ENCODE measurements at places on chromosomes 3 and 15. TPM values are rescaled to one million over a fixed set of nuclear protein-coding genes. Genes with fewer than 3 reads are reported as not detected.

SEMA6D gene
- total RNA-seq = 16.9 TPM

POPDC2 gene
- total RNA-seq = 3.2 TPM

DLEC1 gene
- total RNA-seq = 3.3 TPM

CCDC80 gene
- 57.5 TPM for total RNA-seq

PLIN1 gene
- total RNA-seq = 2.1 TPM

SERPINI2 gene
- not detected for total RNA-seq

RGMA gene
- 4.7 TPM for total RNA-seq

CCRL2 gene
- total RNA-seq = 2.8 TPM

GRCh38 chr3:72847282-72847681, 963 bp downstream of the SHQ1 start:
- H3K27me3 ChIP-seq = no peaks in the 10 kb centered on the region
- H3K4me1 ChIP-seq = peaks cover 16% of the 10 kb centered on the region
- H3K36me3 ChIP-seq = no peaks in the 10 kb centered on the region
- no peak for DNase-seq

DNA sequence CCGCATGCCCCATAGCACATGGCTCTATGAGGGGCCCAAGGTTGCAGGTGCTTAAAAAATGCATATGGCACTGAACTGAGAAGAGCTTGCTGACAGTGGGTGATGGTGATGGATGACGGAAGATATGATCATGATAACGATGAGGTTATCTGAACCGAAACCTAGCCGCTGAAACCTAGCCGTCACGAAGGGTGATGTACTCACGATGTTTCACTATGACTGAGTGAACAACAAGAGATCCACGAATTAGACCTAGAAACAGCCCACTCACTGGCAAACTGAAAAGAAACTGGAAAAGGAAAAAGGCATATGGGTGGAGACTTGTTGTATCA, 57.6 kb upstream of the BCL6 start:
- H3K27me3 ChIP-seq = no peaks in the 10 kb centered on the region
- H3K36me3 ChIP-seq = no peaks in the 10 kb centered on the region
- DNase-seq = no peak
- H3K4me3 ChIP-seq = no peak overlapping the region
- H3K27ac ChIP-seq = no peak overlapping the region

DNA sequence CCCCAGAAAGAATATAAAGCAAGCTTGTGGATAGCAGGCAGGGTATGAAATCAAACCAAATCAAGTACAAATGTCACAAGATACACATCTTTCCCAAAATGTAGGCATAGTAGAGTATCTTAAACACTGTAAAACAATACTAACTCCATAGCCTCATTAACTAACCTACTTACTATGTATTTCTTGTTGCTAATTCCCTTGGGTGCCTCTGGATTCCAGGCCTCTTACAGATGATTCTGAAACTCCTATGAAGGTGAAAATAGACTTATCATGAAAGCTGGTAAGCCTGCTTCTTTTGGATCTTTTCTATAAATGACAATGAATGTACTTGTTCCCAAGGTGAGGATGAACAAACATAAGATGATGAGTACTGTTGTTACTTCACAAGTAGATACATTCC, 93.8 kb downstream of the FRMD5 start:
- H3K4me3 ChIP-seq = no peak overlapping the region
- H3K4me1 ChIP-seq = no peaks in the 10 kb centered on the region
- H3K36me3 ChIP-seq = no peaks in the 10 kb centered on the region
- H3K27ac ChIP-seq = no peak overlapping the region

DNA sequence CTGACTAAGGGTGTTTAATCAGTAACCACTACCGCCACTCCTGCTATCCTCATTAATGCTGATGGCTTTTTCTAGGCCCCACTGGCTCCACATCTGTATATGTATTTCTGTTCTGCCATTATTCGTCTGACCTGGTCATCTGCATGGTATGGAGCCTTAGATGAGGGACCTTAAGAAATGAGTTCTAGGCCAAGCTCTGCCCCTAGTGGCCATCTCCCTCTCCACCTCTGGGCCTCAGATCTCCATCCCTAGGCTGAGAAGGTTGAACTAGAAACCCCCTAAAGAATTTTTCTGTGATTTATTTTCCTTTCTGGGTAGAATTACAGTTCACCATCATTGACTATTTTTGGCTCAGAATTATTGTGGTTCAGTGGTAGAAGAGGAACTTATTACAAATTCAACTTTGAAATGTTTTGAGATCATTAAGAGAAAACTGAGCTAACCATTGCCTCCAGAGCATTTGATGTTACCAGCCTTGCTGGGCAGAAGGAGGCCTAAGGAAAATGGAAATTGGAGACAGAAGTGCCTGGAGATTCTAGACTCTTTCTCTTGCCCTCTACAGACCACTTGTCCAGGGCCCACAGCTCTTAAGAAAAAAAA, 325.2 kb upstream of the NR2E3 start:
- H3K4me3 ChIP-seq = no peak overlapping the region
- no peaks in the 10 kb centered on the region for H3K36me3 ChIP-seq
- H3K4me1 ChIP-seq = no peaks in the 10 kb centered on the region
- H3K27me3 ChIP-seq = no peaks in the 10 kb centered on the region

- DNase-seq = peak; percentile 82
- H3K4me3 ChIP-seq = peak overlapping the region; percentile 7
- no peaks in the 10 kb centered on the region for H3K27me3 ChIP-seq
- no peaks in the 10 kb centered on the region for H3K36me3 ChIP-seq
- H3K4me1 ChIP-seq = peaks cover 4% of the 10 kb centered on the region
These were observed 3.2 kb downstream of the AEN start for GRCh38 chr15:88624156-88624970.

DNA sequence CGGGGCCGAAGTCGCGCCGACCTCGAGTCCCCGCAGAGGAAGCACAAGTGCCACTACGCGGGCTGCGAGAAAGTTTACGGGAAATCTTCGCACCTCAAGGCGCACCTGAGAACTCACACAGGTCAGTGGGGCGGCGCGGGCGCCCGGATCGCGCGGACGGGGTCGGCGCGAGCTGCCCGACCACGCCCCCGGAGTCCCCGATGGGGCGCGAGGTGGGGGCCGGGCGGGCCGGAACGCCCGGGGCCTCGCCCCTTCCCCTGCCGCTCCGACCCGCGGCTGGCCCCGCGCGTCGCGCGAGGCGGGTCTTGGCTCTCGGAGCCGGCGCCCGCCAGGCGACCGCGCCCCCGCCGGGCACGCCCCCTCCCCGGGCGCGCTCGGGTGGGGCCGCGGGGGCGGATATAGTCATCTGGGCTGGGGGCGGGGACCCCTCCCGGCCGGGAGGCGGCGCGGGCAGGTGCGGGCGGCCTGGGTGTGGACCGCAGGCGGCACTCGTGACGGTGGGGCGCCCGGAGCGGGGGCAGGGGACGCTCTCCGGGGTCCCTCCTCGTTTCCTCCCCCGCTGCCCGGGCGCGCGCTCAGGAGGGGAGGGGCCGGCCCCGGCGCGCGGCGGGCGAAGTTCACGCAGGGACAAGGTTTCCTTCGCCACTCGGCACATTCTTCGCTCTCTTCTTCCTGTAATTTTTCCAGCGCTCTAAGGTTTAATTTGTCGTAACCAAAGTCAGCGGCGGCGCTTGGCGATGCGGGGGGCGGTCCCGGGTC, 1.2 kb downstream of the KLF13 start:
- H3K27me3 ChIP-seq = no peaks in the 10 kb centered on the region
- H3K4me3 ChIP-seq = peak overlapping the region; percentile 70
- DNase-seq = peak; percentile 73
- peak overlapping the region; percentile 94 for H3K27ac ChIP-seq
- H3K4me1 ChIP-seq = peaks cover 33% of the 10 kb centered on the region

DNA sequence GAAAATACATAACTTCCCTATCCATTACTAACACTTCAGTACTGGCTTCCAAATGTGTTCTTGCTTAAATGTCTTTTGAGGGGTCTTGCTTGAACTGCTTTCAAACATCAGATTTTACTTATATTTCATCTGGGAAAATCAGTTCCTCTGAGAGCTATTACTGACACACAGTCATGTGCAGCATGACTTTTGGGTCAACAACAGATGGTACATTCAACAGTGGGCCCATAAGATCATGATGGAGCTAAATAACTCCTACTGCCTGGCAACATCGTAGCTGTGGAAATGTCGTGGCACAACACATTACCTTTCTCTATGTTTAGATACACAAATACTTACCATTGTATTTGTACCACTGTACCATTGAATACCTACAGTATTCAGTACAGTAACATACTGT, 43.8 kb downstream of the WWTR1 start:
- no peaks in the 10 kb centered on the region for H3K36me3 ChIP-seq
- H3K27ac ChIP-seq = no peak overlapping the region
- no peaks in the 10 kb centered on the region for H3K27me3 ChIP-seq
- peaks cover 2% of the 10 kb centered on the region for H3K4me1 ChIP-seq

DNA sequence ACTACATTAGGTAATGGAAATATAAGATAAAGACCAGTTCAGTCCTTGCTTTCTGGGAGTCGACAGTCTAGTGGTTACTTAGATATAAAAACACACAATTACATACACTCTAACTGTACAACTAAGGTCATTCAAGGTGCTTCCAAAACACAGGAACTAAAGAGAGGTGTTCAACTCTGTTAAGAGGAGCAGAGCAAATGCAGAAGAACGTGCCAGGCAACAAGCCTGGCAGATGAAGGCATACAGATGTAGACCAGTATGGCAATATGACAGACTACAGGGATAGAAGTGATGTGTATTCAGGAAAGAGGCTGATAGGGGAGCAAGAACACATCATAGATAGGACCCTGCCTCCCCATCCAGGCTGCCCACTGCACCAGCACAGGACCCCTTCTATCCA, 78.3 kb downstream of the CBLB start:
- no peak overlapping the region for H3K4me3 ChIP-seq
- H3K36me3 ChIP-seq = no peaks in the 10 kb centered on the region
- H3K27me3 ChIP-seq = no peaks in the 10 kb centered on the region
- H3K27ac ChIP-seq = no peak overlapping the region
- no peak for DNase-seq
